ENCODE measurements at places on chromosomes 6 and 20. TPM values are rescaled to one million over a fixed set of nuclear protein-coding genes. Genes with fewer than 3 reads are reported as not detected.

GRCh38 chr20:62624325-62624690 lies 18.0 kb upstream of the SLCO4A1 start:
- DNase-seq: no peak

Gene FKBP1C
- 0.58 TPM for total RNA-seq

DNA sequence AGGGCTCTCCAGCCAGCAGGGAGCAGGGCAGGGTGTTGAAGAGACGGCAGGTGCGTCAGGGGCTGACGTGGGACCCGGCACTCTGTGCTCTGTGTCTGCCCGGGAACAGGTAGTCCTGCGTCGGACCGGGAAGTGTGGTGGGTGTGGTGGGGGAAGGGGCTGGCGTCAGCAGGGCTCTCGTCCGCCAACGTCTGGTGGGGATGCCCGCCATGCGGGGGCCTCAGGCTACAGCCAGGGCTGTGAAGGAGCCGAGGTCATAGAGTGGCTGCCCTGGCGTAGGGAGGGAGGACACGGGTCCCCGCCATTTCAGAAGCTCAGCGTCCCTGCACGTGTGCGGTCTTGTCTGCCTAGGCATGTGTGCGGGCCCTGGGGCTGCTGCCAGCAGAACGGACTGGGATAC lies 25.3 kb downstream of the DNAJC5 start:
- no peak for DNase-seq

Gene SPATS1
- not detected for total RNA-seq

Gene ATAT1
- total RNA-seq: 6.2 TPM

- no peak for DNase-seq
Observed at GRCh38 chr6:142015011-142015410, 117.7 kb upstream of the GJE1 start.

- no peak for DNase-seq
Observed at GRCh38 chr20:61321481-61321880, 69.4 kb downstream of the CDH4 start.

Gene THBS2
- 2.5 TPM for total RNA-seq

DNA sequence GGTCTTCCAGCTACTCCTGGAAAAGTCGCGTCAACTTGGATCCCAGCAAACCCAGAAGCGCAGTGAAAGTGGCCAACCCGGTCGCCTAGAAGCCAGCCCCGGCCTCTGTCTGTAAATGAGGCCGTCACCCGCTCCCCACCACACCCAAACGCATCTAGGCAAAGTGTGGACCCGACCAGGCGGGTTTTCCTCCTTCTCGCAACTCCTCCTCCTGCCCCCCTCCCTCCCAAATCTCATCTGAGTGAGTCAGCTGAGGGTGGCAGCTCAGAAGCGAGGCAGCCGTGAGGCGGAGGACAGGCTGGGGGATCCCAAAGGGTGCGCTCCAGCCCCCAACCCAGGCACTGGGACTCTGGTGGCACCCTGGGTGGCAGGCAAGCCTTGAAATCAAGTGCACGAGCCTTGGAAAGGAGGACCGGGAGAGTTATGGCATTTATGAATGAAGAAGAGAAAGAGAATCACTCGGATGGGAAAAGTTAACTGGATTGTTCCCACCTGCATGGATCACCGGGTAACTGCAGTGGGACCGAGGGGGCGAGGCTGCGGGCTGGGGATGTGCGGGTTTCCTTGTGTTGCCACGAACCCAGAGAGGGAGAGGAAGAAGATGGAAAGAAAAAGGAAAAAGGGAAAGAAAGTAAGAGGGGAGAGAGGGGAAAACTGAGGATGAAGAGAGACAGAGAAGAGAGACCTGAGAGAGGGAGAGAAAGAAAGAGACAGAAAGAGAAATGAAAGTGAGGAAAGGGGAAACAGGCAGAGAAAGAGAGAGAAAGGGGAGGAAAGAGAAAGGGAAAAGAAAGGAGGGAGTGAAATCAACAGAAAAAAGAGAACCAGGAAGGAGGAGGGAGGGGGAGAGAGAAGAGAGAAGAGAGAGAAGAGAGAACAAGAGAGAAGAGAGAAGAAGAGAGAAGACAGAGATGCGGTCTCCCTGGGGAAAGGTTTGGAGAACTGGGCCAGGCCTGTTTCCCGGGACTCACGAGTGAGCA lies at the start of gene APCDD1L:
Gene APCDD1L (minus strand): TSS at position 167 of the 980 bp plus-strand sequence. CDS start 692 bp downstream, outside the sequence.
- no peak for DNase-seq

DNA sequence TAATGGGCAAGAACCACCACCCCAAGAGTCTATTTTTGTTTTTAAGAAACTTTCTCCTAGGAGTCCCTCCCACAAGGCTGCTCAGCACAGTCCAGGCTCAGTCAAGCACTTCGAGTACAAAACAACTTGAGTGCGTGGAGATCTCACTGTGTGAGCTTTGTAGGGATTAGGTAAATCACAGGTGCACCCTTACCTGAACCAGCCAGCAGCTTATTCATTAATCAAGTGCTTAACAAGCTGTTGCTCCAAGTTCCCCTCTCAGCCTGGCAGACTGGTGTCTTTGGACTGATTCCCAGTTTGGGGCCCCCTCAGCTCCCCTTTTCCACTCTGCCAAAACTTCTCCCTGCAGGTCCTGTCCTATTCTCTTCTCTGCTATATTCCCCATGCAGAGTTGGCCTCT lies 133.1 kb downstream of the LY86 start:
- no peak for DNase-seq

GRCh38 chr20:35767683-35768481 lies 3.9 kb upstream of the PHF20 start:
- DNase-seq: no peak

DNA sequence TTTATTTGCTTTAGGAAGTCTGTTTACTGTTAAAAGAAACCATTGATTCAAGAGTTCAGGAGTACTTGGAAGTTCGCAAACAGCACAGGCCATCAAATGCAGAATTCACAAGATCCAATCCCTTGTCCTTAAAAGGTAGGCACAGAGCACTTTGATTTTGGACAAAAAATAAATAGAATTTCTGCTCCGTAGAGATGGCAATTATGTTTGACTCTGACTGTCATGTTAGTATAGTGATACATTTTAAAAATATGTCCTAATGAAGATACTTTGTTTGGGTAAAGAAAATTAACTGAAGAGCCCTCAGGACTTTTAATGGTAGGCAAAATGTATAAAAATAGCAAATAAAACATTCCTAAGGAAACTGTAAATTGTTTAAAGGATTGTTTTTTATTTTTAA lies 113.1 kb downstream of the JAG1 start:
- no peak for DNase-seq

Measured in epithelial cell of proximal tubule (primary cell).